ENCODE measurements at places on chromosomes 1 and 21.

DNA sequence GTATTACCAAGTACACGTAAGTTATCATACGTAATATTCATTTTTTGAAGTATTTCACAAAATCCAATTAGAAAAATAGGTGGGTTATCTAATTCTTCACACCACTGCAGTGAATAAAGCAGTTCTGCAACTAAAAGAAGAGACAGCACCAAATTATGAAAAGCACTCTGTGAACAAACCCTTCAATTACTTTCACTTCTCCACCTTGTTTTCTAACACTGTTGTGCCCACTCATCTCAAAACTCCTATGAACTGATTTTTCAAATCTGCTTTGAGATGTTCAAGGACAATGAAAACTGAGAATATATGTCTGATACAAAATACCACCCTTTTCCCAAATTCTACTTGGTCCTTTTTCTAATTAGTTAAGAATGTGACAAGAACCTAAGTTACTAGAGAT lies 39.4 kb downstream of the LTN1 start:
- no peak for DNase-seq

- no peak for DNase-seq
Observed at GRCh38 chr1:31531177-31531999, 44.9 kb upstream of the TINAGL1 start.

GRCh38 chr1:101264697-101265096 lies 27.9 kb downstream of the S1PR1 start:
- DNase-seq = no peak

GRCh38 chr1:108007070-108007469 lies 42.1 kb upstream of the VAV3 start:
- no peak for DNase-seq

- no peak for DNase-seq
Observed at GRCh38 chr1:228749765-228750164, 14.5 kb downstream of the RHOU start.

DNA sequence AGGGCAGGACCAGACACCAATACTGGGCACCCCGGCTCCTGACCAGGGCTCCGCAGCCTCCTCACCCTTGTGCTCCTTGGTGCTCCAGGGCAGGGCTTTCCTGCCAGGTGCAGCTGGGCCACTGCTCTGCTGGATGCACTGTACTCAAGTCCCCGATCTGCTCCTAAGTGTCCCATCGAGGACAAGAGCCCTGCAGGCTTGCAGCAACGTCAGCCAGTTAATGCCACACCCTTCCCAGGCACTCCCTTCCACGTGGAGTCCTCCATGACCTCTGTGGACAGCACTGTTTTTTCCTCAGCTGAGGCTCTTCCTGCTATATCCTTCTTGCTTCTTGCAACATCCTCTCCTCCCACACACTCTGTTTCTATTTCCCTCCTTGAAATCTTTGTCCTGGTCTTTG lies 94.0 kb upstream of the NGF start:
- no peak for DNase-seq

DNA sequence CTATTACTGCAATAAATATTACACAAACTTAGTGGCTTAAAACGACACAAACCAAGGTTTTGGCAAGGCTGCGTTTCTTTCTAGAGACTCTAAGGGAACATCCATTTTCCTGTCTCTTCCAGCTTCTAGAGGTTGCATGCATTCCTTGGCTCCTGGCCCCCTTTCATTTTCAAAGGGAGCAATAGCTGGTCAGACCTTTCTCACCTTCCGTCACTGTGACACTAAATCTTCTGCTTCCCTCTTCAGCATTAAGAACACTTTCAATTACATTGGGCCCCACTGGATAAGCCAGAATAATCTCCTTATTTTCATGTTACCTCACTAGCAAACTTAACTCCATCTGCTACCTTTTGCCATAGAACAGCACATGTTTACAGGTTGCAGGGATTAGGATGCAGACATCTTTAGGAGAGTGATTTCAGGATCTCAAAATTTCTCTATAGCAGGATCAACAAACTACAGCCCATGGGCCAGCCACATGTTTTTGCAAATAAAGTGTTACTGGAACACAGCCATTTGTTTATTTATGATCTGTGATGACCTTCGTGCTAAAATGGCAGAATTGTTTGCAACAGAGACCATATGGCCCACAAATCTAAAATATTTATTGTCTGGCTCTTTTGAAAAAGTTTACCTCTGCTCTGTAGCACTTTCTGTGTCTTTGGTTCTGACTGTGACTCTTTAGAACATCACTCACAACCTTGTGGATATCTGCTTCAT lies 221.5 kb upstream of the SGIP1 start:
- DNase-seq = no peak

GRCh38 chr1:221122501-221122900 lies 243.3 kb downstream of the HLX start:
- no peak for DNase-seq

- DNase-seq = no peak
Observed at GRCh38 chr1:55368698-55369097, 153.5 kb upstream of the USP24 start.

GRCh38 chr1:214569357-214570004 lies 18.1 kb upstream of the PTPN14 start:
- no peak for DNase-seq

DNA sequence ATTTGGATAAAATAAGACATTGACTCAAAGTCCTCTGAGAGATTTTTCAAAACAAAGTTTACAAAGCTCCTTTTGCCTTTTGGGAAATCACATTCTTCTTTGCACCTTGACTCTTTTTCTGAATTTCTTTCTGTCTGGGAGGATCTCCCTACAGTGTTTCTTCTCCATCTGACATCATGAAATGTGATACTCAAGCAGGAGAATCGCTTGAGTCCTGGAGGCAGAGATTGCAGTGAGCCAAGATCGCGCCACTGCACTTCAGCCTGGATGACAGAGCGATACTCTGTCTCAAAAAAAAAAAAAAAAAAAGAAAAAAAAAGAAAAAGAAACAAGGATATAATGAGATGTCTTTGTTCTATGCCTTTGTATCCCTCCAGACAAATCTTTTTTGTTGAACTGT lies 13.3 kb upstream of the GRIK1 start:
- no peak for DNase-seq

Data from activated CD4-positive, alpha-beta T cell treated with anti-CD3 and anti-CD28 coated beads for 48 hours (primary cell).